ENCODE measurements at places on chromosomes 12 and 14. TPM values are rescaled to one million over a fixed set of nuclear protein-coding genes. Genes with fewer than 3 reads are reported as not detected.

The GUCY2C gene
- not detected for total RNA-seq

The DBX2 gene
- not detected for total RNA-seq

The SIX6 gene
- not detected for total RNA-seq

The RPGRIP1 gene
- not detected for total RNA-seq

The PKP2 gene
- 5.1 TPM for total RNA-seq

Data from SJCRH30 (cell line).